Neural progenitor cell (in vitro differentiated cells): ENCODE measurements at places on chromosomes 4 and X.

GRCh38 chrX:41276661-41277506, 57.1 kb upstream of the DDX3X start:
- DNase-seq = no peak

DNA sequence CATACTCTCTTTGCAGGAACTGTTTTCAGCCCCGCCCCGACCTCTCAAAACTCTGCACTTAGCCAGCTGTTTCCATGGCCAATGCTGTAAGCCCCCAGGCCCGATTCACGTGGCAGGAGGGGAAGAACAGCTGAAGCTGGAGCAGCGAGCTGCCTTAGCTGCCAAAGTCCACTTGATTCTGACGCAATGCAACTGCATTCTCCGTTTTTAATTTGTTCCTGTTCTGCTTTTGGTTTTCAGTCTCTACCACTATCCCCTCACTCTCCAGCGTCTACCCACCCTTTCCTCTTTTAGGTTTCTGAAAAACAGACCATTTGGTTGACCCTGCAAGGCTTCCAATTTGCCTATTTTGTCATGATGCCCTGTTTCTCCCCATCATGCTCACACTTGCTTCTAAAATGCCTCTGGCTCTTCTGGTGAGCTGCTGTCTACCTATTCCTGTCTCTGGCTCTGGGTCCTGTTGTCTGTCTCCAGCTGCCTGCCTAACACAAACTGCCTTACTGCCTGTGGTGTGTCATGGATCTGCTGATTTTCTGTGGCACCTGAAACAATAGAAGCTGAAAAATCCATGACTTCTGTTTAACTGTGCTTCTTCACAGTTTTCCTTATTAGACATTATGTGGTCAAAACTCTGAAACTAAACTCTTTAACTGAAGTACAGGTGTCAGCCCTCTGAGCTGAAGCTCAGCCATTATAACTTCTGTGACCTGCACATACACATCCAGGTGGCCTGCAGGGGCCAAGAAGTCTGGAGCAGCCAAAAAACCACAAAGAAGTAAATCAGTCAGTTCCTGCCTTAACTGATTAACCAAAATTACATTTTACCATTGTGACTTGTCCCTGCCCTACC, 160.5 kb upstream of the AGTR2 start:
- DNase-seq = no peak

DNA sequence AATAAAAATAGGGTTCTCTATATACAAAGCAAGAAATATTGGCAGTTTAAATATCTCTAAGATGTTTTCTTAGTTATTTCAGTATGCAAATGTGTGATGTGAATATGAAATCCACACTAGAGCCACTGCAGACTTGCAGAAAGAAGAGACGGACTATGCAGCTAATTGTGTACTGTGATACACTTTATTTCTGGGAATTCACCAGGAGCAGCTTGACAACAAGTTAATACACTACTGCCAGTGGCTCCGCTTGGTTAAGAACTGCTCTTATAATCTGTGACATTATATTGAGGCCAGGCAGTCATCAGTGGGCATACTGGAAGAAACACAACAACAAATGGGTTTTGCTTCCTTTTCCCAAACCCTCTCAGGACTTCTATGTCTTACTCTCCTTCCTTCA, 172.0 kb downstream of the FBXW7 start:
- DNase-seq = no peak

GRCh38 chr4:14767142-14767541, 235.1 kb upstream of the CPEB2 start:
- no peak for DNase-seq

DNA sequence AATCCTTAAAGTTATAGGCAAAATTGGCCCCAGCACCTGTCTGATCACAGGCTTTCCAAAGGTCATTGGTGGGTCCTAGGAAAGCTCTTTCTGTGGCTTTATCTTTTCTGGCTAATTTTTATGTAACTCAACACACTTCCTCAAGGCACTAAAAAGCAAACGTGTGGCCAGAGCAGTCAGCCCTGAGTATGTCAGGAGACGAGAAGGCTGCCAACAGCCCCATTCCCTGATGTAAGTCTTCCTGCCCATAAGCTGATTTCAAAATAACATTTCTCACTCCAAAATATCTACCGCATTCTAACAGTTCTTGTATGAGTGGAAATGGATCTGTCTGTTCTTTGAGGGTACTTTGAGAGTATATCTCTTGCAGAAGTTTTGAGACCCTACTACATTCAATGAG, 25.5 kb upstream of the FUNDC1 start:
- no peak for DNase-seq

- peak; percentile 69 for DNase-seq
Observed at GRCh38 chr4:87973283-87974169, 2.0 kb upstream of the SPP1 start.

DNA sequence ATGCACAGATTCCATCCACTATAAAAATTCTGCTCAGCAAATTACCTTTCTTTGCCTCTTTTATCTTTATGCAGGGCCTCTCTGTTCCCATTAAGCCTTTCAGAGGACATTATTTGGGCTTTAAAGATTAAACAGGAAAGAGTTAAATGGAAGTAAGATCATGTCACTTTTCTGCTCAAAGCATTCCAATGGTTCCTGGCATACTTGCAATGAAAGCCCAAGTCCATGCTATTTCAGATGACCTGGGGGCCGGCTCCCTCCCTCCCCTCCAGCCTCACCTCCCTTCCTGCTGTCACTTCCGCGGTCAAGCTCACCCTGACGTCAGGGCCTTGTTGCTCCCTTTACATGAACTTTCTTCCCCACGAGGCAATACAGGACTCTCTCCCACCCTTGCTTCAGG, 125.5 kb downstream of the C4orf51 start:
- no peak for DNase-seq

DNA sequence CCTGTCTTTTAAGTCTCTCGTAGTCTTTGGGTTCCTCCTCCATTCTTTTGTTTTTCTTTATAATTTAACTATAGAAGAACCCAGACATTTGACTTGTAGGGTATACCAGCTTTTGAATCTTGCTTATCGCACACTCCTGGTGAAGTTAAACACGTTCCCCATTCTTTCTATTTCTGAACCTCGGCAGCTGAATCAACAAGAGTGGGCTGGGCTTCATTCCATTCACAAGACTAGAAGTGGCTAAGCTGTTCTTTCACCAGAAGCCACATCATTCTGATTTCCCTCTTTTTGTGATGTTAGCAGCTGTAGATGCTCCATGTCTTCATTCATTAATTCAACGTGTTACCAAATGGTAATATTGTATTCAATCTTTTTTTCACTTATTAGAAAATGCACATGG, 167.9 kb downstream of the CORIN start:
- DNase-seq = no peak

- DNase-seq = no peak
Observed at GRCh38 chrX:102723456-102723855, 2.9 kb downstream of the GPRASP3 start.

- no peak for DNase-seq
Observed at GRCh38 chrX:150869450-150869849, 29.0 kb downstream of the CD99L2 start.

GRCh38 chr4:10015140-10015753, 6.0 kb downstream of the SLC2A9 start:
- DNase-seq = peak; percentile 72

DNA sequence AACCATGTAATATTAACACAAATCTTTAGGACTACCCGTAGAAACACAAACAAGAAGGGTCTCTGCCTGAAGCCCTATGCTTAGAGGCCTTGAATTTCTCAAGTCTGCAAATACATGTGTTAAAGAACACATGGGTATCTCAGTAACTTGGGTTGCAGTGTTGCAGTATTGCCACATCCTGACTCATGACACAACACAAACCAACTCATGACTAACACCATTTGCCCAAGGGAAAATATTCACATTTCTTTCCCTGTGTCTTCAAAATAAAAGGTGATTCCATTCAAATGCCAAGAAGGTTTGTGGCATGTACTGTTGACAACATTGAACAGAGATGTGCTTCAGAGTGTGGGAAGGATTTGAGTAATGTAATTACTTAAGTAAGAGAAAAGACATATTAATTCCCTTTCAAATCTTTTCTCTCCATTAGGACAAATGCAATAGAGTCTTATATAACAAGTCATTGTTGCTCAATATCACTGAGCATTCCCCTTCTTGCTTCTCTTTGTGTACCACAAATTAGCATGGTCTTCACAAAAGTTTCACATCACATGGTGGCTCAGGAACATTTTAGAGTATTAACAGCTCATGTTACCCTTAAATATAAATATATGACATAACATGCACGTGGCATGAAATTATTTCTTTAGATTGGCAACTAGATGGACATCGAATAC, 487.1 kb downstream of the STPG2 start:
- DNase-seq = no peak

- DNase-seq = no peak
Observed at GRCh38 chr4:5758741-5759140, 47.7 kb downstream of the EVC start.

- DNase-seq = no peak
Observed at GRCh38 chr4:123232439-123232838, 164.2 kb upstream of the SPRY1 start.

DNA sequence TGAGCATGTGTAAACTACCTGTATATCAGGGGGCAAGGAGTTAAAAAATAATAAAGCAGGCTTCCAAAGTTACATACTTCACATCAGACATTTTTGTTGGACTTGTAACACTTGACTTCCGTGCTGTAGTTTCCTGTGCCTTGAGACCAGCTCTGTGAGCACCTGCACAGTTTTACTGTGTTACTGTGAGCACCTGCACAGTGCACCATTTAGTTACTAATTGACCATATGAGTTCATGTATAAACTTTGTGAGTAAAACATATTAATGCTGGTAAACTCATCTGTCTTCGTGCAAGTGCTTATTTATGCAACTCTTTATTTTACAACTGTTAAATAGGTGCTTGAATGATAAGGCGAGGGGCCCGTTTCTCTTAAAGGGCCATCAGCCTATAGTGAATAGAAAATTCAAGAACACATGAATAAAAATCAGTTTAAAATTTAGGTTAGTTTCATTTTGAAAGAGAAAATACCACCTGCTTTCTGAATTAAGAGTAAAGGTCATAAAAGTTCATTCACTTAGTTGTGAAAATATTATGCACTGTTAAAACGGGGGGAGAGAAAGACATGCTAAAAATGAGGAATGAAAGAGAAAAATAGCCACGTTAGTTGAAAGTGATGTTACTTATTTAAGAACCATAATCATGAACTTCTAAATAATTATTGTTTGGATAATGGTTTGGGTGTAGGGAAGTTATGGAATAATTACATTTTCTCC, 42.4 kb downstream of the USP9X start:
- DNase-seq = no peak

DNA sequence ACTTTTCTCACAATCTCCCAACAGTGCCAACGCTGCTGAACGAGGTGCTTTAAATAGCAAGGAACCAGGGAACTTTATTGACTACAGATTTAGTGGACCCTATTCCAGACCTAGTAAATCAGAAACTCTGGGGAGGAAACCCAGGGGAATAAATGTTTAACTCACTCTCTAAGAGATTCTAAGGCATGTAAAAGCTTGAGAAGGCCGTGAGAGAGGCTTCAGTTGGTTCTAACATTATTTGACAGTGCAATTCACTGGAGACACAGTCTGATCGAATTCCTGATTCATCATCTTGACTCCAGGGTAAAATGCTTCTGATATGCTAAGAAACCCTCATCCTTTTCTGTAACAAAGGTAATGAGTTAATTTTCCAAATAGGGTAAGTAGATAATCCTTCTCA, 494.4 kb downstream of the KCNIP4 start:
- no peak for DNase-seq

DNA sequence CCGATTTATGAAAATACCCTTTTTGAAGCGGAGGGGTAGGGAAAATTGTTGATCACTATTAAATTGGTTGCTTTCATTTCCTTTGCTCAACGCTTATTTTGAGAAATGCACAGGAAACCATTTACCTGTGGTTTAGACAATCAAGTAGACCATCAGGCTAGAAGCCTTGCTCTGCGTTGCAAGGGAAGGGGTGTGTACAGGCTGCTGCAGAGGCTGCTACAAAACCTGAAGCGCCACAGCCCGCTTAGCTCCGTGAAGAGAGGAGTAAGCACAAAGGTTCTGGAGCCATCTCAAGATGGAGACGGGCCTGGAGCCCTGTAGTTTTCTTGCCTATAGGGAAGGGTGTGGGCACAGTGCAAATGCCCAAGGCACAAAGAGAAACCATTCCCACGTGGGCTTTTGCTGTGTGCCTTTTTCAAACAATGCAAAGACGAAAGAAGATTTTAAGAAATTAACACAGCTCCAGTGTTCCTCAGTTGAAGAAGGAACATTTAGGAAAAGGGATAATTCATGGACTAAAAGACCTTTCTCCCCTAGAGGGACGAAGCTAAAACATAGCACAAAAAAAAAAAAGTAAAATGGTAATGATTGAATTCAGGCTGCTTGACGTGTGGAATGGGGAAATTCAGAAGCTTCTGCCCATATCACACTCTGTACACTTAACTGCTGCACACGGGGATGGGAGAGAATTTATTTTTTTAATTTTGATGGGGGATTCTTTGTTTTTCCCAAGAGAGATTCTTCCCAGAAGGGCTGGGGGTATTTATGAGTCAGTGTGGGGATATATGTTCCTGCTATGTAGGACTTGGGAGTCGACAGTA, 3.5 kb downstream of the TMSB4X start:
- peak; percentile 75 for DNase-seq

GRCh38 chr4:5126857-5127256, 75.6 kb downstream of the STK32B start:
- DNase-seq = no peak

DNA sequence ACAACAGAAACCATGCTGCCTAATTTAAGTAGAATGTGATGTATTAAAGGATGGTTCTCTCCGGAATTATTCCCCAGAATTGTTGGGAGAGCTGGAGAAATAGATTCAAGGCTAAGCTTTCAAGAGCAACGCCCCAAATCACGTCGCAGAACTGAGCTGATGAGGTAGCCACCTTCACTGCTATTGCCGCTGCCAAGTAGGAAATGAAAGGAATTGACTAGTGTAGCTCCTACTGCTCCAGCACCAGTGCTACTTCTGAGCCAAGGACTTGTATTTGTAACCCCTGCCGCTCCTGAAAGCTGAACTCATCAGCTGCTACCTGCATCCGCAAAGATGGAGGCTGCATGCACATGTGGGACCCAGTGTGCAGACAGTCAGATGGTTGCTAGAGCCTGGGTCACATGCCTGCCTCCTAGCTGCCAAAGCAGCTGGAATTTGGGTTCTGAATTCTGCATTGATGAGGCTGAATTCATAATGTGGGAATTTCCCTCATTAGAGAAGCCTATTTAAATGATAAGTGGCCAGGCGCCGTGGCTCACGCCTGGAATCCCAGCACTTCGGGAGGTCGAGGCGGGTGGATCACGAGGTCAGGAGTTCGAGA, 173.9 kb downstream of the PDGFRA start:
- peak; percentile 7 for DNase-seq

DNA sequence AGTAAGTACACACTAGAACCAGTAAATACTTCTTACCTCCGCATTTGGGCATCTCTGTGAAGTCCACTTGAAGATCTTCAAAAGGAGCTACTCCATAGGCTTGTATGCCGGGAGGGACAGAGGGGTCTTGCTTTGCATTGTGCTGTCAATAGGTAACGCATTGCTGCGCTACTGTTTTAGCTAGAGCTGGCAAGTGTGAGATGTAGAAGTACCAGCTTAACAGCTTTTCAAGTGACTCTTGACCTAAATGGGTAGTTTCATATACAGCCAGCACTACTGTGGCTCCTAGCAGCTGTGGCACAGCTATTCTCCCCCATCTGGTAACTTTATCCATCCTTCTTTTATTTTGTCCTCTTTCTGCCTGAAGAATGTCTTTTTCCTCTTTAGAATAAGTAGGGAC, 205.3 kb upstream of the KLF8 start:
- DNase-seq = no peak

GRCh38 chrX:2592279-2592678, 91.5 kb upstream of the DHRSX start:
- no peak for DNase-seq

- DNase-seq = peak; percentile 56
Observed at GRCh38 chr4:110508827-110509710, 33.1 kb downstream of the ENPEP start.
